ENCODE measurements at places on chromosomes 16 and 17.

DNA sequence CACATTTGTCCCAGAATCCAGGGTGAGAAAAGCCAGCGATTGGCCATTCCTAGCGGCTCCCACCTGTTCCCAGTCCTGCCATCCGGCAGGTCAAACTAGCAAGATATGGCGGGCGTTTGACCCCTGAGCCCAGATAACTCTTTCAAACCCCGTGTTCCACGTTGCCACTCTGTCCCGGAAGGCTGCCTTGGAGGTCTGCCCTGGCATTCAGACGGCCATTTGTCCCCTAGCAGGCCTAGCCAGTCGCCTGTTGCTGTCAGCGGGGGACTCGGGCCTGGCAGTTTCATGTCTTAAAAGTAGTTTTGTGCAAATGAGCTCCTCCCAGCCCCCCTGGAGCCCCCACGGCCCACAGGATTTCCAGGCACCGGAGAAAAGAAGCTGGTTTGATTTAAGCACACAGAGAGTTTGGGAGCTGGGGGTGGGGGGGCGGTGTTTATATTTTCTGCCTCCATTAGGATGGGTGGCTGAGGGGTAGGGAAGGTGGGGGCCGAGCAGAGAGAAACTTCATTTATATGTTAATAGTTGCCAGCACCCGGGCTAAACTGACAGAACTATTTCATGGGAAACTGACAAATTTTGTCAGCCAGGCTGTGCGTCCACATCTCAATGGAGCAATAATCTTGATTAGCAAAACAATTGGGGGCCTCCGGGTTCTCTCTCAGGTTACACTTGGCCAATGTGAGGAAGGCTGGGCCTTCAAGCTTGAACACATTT is 240.9 kb upstream of the SALL1 start:
- no peak for DNase-seq

DNA sequence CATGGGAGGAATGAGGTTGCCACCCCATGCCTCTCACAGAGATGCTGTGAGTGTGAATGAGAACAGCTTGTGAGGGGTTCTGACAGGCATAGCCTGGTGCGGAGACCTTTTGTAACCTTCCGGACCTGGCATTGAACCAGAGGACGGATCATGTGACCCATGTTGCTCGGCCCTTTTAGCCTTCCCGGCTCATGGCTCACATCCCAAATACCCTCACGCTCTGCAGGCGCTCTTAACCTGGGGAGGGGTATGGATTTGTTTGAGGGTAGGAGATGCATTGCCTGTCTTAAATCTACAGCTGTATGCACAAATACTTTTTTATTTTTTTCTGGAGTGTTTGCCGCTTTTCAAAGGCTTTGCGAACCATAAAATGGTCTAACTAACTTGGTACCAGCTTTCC is 102.4 kb upstream of the CRHR1 start:
- DNase-seq: no peak

DNA sequence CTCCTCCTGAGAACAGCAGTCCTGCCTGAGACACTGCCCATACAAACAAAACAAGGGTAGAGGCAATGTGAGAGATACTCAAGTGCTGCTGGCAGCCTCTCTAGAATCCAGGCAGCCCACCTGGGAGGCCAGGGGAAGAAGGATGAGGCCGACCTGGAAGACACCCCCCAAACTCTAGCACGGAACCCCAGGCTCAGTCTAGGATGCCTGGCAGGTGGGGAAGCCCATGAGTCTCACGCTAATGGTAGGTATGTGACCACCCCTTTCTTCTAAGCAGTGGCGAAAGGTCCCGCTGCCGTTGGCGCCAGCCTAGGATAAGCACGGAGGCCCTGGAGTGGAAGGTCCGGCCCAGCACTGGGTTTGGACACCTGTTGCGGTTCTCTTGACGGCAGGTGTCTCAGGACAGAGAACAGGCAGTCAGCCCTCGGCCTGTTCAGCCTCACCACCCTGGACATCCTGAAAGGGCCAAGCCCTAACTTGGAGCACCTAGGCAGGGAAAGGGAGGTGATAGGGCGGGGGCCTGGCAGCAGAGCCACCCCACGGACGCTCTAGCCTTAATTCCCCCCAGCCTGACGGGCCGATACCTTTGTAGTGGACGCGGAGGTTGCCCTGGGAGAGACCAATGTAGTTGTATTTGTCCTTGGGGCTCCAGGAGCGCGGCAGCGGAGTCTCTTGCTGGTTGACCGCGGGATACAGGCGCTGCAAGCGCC is 487 bp downstream of the RANBP10 start:
- DNase-seq: no peak

DNA sequence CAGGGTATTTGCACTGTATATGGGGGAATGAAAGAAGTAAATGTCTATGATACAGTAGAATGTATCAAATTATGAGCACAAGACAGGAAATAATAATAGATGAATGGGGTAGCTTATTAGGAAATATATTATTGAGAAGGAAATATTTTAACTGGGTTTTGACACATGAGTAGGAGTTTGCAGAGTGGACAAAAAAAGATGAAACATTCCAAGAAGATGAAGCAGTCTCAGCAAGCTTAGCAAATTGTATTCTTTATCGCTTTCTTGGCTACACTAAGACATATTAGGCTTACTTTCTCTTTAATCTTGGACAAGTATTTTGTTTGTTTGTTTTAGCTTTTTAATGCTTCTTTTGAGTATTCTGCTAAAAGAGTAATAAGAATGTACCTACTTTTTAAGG is 1.3 kb upstream of the KRTAP4-9 start:
- DNase-seq: no peak

GRCh38 chr16:76768316-76768715 is 422.7 kb upstream of the MON1B start:
- DNase-seq: no peak

DNA sequence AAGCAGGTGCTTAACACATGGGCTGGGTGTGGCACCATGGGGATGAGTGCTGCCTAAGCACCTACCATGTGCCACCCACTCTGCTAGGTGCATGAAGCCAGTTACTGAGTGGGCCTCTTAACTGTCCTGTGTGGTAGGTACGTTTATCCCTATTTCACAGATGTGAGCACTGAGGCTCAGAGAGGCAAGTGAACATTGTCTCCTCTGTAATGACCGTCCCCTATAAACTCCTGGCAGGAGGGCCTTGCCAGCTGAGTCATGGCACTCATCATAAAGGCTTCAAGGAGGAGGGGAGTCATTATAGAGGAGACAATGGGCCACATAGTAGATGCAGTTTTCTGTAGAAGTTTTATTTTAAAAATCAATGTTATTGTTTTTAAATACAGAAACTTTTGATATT is 79.1 kb downstream of the RAB11FIP4 start:
- no peak for DNase-seq

- DNase-seq: no peak
Observed at GRCh38 chr16:59748531-59748930, 1014.4 kb upstream of the GOT2 start.

GRCh38 chr16:57591870-57592485 is 36.5 kb upstream of the ADGRG1 start:
- no peak for DNase-seq

- no peak for DNase-seq
Observed at GRCh38 chr17:61579961-61580360, 11.1 kb downstream of the NACA2 start.

DNA sequence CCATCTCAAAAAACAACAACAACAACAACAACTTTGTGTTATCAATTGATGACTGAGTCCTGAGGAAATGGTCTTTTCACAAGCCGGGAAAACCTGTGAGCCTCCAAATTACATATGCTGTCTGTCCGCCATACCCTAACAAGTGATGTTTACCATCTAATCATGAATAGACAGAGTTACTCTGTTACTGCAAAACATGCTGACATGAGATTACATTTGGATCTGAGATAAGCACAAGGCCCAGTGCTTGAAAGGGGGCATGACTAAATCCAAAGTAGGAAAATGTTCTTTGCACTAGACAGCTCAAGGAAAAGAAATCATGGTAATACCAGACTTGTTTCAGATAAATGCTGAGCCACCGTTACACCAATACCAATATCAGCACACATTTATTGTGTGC is 8.6 kb upstream of the ATXN1L start:
- DNase-seq: no peak

DNA sequence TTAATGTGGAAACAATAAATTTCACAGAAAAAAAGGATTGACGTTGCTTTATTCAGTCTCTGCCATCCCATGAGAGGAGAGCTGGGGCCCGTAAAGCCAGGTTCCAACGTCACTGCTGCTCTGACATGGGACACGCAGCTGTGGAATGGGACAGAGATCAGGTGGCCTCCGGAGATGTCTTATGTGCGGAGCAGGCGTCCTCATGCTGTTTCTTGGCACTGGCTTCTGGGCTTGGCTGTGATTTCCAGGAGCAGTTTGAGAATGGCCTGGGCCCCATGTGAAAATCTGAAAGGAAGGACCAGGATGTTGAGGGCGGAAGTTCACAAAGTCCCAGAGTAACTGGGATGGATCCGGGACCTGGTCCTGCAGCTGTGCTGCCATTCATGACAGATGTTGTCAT is 32.4 kb downstream of the NDEL1 start:
- no peak for DNase-seq

Measured in activated CD4-positive, alpha-beta T cell treated with anti-CD3 and anti-CD28 coated beads, Interleukin-2, amount 50 U/mL, for 24 hours (primary cell).